ENCODE measurements at places on chromosomes 5 and 9.

DNA sequence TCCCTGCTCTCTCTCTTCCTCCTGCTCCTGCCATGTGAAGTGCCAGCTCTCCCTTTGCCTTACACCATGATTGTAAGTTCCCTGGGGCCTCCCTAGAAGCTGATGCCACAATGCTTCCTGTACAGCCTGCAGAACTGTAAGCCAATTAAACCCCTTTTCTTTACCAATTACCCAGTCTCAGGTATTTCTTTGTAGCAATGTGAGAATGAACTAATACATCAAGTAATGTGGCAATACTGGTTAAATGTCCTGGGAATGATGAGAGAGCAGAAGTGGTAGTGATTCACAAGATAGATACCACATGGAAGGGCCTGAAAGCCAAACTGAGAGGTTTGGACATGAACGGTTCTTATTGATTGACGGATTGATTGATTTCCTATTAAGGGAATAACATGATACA is 62.6 kb upstream of the IL12B start:
- DNase-seq = no peak

- no peak for DNase-seq
Measured at GRCh38 chr5:42836070-42836769, 24.5 kb upstream of the SELENOP start.

GRCh38 chr5:75335486-75335885 is 1.5 kb upstream of the HMGCR start:
- DNase-seq = no peak

- no peak for DNase-seq
Measured at GRCh38 chr5:1414311-1415058, 30.8 kb downstream of the SLC6A3 start.

DNA sequence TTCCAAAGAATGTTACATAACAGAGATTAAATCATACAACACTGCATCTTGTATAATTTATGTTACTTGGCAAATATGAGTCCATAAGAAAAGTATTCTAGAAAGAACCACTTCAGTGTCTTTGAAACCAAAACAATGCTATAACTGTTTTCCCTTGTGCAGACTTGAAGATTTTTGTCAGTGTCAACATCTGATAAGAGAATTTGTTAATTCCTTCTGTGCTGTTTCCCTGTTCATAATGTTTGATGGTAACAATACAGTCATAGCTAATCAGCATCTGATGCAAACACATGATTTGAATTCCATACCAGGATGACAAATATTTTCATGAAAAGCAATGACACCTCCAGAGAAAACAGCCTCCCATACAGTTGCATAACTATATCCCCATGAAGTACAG is 306.8 kb downstream of the SEMA5A start:
- no peak for DNase-seq

DNA sequence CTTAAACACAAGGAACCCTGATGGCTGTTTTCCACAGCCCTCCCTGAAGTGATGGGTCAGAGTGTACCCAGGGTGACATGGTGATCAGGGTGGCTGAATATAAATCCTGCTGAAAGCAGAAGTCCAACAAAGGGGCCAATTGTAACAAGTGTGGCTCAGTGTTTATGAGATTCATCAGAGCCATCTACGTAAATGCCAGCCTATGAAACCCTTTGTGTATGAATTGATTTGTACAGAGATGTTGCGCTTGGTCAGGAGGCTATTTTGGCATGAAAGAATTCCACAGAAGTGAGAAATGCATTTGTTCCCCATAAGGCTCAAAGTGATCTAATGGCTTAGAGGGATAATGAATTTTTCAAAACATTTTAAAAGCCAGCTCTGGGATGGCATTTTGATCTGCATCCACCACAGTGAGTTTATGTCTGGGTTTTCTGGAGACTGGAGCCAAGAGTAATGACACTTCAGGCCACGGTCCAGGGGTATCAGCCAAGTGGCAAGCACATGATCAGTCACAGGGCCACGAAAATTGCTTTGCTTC is 12.4 kb downstream of the PRUNE2 start:
- no peak for DNase-seq

DNA sequence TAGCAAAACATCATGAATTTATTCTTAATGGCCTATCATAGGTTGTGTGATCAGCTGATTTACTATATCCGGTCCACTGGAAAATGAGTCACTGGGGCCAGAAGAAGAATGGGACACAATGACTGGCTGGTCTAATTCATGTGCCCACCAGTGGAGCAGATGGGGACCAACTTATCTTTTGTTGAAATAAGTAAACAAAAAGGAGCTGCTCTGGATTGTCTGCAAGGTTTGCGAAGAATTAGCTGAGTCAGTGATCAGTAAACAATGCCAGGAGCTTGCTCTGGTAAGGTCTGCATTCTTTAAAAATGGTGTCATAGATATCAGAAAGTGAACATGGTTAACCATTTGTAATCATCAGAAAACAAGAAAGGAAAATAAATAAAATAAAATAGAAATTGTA is 128.0 kb downstream of the RASEF start:
- no peak for DNase-seq

- no peak for DNase-seq
Measured at GRCh38 chr5:172646716-172647285, 5.7 kb downstream of the NEURL1B start.

DNA sequence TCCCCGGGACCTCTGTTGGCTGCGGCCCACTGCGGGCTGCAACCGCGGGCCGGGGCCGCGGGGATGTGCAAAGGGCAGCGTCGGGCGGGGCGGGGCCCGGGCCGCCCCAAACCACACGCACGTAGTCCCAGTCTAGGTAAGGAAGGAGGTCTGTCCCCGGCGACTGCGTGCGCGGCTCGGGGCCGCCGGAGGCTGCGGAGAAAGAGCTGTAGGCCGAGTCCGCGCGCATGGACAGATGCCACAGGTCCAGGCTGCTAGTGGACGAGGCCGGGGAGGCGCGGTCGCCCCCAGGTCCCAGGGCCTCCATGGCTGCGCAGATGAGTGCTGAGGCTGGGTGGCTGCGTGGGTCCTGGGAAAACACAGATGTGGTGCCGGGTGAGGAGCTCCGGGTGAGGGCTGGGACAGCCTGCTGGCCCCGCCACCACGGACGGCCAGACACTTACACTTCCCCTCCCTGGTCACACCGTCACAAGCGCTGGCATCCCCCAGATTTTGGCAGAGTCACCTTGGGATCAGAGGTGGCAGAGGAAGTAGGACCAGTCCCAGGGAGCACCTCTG is 4.5 kb downstream of the SHROOM1 start:
- no peak for DNase-seq

GRCh38 chr5:43190755-43191603 is 1.0 kb upstream of the NIM1K start:
- no peak for DNase-seq

- no peak for DNase-seq
Measured at GRCh38 chr9:13437866-13438265, 158.4 kb upstream of the MPDZ start.

- DNase-seq = no peak
Measured at GRCh38 chr9:116928884-116929283, 241.8 kb downstream of the TRIM32 start.

- DNase-seq = no peak
Measured at GRCh38 chr9:123654218-123654993, 275.5 kb downstream of the DENND1A start.

GRCh38 chr9:93133681-93134014 is 403 bp downstream of the NINJ1 start:
- DNase-seq = no peak

- DNase-seq = no peak
Measured at GRCh38 chr9:75027187-75028107, 646 bp downstream of the CARNMT1 start.

DNA sequence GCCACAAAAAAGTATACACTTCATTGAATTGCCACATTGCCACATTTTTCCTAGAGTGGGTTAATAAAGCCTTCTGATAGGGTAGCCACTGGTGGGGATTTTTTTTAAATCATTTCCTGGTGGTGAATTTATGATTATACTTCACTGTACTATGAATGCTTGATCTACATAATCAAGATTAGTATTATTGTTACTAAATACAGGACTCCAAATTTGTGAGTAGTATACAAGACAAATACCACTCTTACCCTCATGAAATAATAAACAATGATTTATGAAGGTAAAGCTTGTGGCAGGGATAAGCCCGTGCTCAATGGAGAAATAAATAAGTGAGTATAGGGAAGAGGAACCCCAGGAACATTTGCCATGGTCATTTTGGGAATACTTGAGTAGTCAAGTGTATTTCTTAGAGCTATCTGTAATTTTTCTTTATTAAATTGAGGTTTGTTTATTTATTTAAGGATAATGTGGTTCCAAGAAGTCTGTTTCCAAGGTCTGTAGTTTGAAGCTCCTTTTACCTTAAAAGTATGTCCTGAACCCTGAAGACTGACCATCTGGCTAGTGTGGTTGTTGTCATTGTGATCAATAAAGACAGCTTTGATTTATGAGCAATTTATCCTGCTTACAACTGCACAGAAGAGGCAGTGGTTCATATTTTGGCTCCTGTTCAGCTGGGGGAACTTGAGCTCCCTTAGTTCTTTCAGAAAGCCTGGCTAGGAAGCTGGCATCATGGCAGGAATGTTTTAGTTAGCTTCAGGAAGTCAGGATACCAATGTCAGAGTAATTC is 118.6 kb downstream of the ZSWIM6 start:
- no peak for DNase-seq

GRCh38 chr9:135463140-135463539 is 16.4 kb upstream of the PPP1R26 start:
- no peak for DNase-seq

- DNase-seq = no peak
Measured at GRCh38 chr5:180646289-180646962, 3.0 kb downstream of the FLT4 start.

- no peak for DNase-seq
Measured at GRCh38 chr9:77856615-77857014, 175.0 kb downstream of the GNAQ start.

DNA sequence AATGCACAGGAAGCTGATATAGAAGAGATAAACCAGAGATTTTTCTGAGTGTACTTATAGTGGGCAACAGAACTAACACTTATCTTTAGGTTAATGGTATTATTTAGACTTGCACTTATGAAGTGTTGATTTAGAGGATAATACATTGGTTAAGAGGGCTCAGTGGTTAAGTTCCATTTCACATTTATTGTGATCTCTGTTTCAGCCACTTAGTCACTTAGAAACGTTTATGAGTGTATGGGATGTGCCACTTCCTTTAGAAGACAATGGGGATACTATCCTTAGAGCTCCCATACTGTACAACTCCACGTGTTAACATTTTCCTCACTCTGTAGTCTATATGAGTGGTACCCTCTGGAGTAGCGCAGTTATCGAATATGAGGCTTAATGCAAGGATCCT is 57.5 kb downstream of the PIP5K1B start:
- no peak for DNase-seq

DNA sequence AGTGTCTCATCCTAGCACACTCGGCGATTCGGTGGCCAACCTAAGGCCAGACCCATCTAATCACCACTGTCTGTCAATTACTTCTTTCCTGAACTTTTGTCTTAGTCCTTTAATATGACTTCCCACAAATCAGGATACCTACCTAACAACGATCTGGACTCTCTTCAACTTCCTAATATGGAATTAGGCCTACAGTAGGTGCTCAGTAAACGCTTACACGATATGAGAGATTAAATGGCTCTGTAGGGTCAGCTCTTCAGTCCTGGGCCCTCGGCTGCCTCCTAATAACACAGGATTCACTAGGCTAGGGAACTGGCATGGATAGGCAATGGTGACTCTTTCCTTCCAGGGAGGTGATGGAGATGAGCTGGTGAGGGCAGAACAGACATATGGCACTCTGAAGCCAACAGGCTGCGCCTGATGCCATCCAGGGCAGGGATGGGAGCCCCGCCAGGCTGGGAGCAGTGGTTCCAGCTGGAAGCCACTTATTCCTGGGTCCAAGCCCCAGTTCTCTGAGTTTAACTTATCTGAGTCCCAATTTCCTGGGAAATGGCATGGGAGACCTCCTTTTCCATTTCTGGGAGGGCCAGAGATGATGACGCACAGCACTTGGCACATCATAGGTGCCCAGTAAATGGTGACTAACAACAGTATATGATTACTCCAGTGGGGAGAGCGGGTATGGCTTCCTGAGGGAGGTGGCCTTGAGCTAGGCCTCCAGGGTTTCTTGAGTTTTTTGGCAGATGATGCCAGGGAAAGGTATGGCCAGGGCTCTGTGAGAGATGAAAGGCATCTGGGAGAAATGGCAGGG is 7.3 kb downstream of the PDGFRB start:
- no peak for DNase-seq

- DNase-seq = no peak
Measured at GRCh38 chr5:123438902-123439301, 15.7 kb upstream of the CEP120 start.

GRCh38 chr5:177049285-177049684 is 26.8 kb downstream of the ZNF346 start:
- no peak for DNase-seq

DNA sequence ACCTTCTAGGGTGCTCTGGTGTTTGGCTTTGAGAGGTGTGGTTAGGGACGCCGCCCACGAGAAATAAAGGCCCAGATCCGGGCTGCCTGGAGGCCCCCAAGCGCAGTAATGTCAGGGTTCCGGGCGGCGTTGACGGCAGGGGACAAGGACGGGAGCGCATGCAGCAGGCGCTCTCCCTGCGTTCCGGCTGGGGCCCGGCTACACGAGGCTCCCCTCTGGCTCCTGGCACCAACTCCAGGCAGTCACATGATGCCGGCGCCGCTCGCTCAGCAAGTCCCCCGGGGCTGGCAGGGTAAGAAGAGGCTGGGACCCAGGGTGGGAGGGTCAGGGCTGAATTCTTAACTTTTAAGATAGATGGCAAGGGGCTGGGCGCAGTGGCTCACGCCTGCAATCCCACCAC is 28.1 kb downstream of the UBTD2 start:
- DNase-seq = no peak

DNA sequence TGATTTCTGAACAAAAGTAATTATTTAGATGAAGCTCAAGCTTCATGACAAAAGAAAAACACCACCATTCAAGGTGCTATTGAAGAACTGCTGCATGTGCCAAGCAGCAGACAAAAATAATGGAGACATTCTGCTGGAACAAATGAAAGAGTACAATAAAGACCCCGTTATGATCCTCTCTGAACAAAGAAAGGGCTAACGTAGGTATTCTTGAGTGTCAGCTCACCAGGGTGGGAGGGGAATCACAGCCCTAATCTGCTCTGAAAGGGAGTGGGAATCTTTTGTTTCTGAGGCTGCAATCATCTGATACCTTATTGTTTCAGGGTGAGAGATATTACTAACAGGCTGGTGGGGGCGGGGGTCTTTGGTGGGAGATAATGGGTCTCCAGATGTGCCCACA is 15.4 kb downstream of the CEMIP2 start:
- no peak for DNase-seq

GRCh38 chr5:15737036-15737821 is 237.2 kb downstream of the FBXL7 start:
- DNase-seq = no peak

GRCh38 chr9:90290716-90291485 is 351.7 kb downstream of the DIRAS2 start:
- no peak for DNase-seq

DNA sequence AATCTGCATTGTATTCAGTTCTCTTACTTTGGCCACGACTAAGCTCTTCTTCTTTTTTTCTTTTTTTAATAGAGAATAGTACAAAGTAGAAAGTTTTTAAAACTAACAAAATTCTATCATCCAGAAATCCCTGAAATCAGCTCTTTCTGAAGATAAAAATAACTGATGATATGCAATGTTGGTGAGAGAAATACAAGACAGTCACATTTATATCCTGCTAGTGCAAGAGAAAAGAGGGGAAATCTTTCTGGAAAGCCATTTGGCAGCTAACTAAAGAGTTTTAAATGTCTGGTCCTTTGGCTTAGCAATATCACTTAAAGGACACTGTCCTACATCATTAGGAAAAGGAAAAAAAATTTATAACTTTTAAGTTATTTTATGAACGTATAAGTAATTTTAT is 27.0 kb upstream of the FREM1 start:
- DNase-seq = no peak

GRCh38 chr9:20500101-20500500 is 122.2 kb downstream of the MLLT3 start:
- DNase-seq = no peak

Measured in cortex of kidney (tissue), 1 donor.